ENCODE measurements at places on chromosomes 11 and 22. TPM values are rescaled to one million over a fixed set of nuclear protein-coding genes. Genes with fewer than 3 reads are reported as not detected.

ALKBH3 gene
- total RNA-seq, result 40.5 TPM

UPK3A gene
- not detected for total RNA-seq

PLAAT2 gene
- total RNA-seq, result not detected

C11orf97 gene
- total RNA-seq, result not detected

SSTR3 gene
- total RNA-seq, result not detected

OR9G1 gene
- total RNA-seq, result not detected

TNNI2 gene
- not detected for total RNA-seq

TRIM48 gene
- total RNA-seq, result not detected

ART5 gene
- 0.07 TPM for total RNA-seq

Measured in thoracic aorta endothelial cell (primary cell).